ENCODE measurements at places on chromosomes 7 and 10.

DNA sequence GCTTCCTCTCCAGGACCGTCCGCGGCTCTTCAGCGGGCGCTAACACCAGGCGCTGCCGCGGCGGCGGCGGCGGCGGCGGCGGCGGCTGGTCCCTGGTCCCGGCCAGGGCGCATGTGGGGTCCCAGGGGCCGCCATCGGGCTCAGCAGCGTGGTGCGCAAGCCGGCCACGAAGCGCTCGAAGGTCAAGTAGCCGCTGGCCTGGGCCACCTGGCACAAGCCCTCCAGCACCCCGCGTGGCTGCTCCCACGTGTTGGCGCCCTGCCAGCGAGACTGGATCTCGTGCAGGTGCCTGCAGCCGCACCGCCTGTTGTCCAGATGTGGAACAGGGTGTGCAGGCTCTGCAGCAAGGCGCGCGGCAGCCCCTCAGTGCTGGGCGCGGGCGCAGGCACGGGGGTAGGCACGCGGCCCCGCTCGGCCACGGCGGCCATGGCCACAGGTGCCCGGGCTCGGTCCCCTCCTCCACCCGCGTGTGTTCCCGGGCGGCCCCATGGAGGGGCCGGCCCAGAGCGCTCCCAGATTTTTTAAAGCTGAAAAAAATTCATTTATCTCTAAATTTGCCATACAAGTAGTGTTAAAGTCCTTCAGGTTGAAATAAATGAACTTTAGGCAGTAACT, 884.2 kb upstream of the ZNF722 start:
- DNase-seq, result no peak

DNA sequence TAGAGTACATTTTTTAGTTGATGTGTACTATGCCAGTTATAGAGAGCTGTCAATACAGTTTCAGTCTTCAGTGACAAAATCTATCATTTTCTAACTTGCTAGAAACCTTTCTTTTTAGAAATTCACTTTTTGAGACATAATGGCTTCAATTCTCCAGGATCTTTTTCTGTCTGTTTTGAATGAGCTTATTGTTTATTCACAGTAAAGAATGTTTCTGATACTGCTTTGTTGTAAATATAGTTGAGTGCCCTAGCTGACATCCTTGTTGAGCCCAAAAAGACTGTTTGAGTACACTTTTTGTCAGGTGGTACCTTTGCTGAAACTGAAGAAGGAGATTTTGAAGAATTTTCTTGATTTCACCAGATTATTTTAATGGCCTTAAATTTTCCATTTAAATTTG, 139.9 kb downstream of the PPP1R9A start:
- DNase-seq, result no peak

DNA sequence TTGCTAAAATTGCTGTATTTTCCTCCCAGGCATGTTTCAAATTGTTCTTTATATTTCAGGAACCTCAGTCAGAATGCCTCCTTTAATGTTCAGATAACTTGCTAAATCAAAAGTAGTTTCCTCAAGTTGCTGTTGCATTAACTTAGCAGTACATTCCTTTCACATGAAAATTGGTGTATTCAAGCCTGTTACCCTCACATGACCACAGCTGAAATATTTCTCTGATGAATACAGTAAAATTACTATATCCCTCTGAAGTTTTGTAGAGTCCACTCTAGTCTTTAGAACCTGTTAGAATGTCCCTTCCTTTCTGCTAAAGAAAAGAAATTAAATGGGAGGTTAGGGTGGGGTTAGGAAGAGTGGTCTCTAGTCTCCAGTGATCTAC, 24.5 kb upstream of the C1GALT1 start:
- no peak for DNase-seq

GRCh38 chr10:108911814-108912541, 1011.3 kb downstream of the XPNPEP1 start:
- peak; percentile 98 for DNase-seq

DNA sequence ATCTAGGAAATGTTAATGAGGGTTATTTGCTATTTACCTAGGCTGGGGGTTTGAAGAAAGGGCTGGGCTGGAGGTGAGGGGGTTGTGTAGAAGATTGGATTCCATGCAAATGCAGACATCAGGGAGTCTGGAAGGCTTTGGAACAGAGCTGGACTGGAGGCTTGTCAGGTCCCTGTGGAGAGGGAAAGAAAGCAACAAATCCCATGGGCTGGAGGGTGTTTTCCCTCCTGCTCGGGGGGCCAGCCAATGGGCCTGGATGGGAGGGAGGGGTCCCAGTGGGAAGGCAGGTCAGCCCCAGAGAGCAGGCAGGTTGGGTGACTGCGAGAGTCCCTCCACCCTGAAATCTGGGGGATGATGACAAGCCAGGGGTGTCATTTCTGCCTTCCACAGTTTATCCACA, 431.8 kb downstream of the RPS24 start:
- DNase-seq, result no peak

- DNase-seq, result no peak
Observed at GRCh38 chr7:152072421-152072820, 46.9 kb downstream of the GALNT11 start.

DNA sequence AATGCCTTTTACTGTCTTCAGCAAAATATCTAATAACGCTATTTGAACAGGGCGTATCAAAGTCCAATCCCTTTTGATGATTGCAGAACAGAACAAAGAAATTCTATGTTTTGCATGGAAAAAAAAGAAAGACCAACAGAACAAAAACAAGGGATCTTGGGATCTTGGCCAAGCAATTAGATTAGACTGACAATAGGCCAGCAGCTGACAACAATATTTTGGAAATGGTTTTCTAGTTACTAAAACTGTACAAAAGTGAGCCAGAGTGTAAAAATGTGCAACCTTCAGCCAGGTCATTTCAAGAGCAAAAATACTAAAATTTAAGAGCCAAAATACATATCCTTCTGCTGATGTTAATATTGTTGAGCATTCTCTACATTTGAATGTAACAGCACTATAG, 716.5 kb upstream of the KCND2 start:
- DNase-seq, result no peak

- DNase-seq, result peak; percentile 17
Observed at GRCh38 chr10:86287966-86288579, 78.5 kb downstream of the GRID1 start.

GRCh38 chr10:126203746-126204145, 184.5 kb downstream of the ADAM12 start:
- DNase-seq, result no peak

DNA sequence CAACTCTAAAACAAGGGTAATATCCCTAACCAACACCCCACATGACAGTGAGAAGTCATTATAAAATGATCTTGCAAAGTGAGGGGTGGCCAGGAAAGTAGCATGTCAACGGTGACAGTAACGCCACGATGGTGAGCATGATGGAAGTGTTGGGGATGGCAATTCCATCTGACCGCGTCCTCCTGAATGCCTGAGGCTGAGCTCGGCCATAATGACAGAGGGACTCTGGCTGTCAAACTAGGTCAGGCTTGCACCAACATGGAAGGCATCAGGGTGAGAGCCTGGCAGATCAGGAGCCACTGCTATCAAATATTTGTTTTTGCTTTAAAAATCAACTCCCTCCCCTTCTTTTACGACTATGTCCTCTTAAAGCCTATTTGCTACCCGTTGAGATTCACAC, 55.7 kb upstream of the EFCAB10 start:
- no peak for DNase-seq

- DNase-seq, result no peak
Observed at GRCh38 chr7:11589251-11589650, 242.7 kb downstream of the THSD7A start.

DNA sequence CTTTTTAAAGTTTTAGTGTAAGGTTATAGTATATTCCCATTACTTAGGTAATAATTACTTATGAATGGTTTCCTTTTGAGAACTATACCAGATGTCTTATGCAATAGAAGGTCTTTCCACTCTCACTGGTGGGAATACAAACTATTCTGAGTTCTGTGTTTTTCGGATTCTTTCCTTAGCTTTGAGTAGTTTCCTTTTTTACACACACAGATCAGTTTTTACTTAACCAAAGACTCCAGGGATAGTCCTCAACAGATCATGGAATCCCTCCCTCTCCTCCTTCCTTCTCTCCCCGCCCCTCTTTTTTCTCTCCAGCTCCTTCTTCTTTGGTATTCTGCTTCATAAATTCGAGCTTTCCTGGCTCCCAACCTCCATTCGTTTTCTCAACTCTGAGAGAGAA, 13.3 kb downstream of the COPG2 start:
- DNase-seq, result no peak

- DNase-seq, result peak; percentile 35
Observed at GRCh38 chr10:34644224-34644623, 170.9 kb downstream of the PARD3 start.

DNA sequence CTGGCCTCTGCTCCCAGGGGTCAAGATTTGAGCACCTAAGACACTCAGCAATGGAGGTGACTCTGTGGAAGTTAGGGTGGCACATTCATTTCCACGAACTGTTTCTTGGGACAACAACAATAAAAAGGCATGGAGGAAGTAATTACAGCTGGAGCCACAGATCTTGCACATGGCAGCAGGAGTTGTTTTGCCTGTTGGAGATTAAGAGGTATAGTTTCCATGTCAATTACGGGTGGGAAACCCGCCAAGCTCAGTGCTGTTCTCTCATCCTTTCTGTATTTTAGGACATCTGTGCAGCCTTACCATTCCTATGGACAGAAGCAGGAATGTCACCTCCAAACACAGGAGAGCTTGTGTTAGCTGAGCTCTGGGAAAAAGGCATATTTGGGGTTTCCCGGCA, 201.2 kb downstream of the SNX10 start:
- DNase-seq, result no peak

DNA sequence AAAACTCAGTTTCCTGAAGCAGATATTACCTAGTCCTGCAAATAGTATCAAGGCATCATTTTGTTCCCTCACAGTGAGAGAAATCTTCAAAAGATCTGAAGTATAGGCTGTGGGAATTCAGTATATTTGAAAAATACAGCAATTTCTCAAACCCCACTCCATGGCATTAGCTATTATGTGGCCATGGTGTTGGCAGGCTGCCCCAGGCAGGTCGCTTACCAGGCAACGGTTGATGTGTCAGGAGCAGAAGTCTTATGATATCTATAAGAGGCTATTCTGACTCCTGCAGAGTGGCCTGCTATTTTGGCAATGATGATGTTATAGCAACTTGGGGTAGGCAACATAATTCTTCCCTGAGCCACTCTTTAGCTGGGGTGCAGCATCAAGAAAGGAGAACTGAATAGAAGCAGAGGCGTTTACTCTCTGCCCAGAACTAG, 187.9 kb downstream of the PLXDC2 start:
- no peak for DNase-seq

DNA sequence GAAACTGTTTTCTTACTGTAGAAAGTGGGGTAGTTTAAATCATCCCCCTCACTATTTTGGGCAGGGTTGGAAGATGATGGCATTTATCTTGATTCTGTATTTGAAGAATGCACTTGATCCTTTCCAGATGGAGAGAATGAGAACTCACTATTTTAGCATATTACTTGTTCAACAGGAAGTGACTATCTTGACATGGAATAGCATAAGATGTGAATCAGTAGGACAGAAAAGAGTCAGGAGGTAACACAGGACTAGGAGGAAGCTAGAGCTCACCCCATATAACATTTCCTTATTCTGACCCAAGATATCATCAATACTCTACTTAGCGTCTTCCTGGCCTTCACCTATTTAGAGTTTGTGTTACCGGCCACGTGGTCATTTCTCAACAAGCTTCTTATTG, 400.2 kb downstream of the PHTF2 start:
- DNase-seq, result no peak

- peak; percentile 39 for DNase-seq
Observed at GRCh38 chr10:34687434-34688210, 127.5 kb downstream of the PARD3 start.

DNA sequence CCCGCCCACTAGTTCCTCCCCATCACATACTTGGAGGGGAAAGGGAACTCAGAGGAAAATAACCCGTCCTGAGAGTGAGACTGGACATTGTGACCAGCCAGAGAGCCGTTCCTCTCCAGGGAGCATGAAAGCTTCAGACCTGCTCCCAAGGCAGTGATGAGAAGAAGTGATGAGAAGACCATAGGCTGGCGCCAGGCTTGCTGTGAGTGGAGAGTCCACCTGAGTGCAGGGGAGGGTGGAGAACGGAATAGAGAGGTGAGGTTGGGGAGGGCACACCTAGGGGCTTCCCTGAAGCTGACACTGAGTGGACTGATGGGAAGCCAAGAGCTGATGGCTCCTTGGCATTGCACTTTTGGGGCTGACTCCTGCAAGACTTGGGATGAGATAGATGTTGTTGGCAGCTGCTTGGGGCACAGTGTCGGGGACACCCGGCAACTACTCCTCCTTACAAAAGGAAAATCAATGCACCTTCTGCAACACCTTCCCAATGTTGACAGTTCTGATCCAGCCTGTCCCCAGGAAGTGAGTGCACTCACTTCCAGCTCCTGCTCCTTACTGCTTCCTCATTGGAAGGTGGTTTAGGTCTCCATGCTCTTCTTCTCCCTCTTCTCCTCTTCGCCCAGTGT, 79.4 kb downstream of the EMX2 start:
- no peak for DNase-seq

DNA sequence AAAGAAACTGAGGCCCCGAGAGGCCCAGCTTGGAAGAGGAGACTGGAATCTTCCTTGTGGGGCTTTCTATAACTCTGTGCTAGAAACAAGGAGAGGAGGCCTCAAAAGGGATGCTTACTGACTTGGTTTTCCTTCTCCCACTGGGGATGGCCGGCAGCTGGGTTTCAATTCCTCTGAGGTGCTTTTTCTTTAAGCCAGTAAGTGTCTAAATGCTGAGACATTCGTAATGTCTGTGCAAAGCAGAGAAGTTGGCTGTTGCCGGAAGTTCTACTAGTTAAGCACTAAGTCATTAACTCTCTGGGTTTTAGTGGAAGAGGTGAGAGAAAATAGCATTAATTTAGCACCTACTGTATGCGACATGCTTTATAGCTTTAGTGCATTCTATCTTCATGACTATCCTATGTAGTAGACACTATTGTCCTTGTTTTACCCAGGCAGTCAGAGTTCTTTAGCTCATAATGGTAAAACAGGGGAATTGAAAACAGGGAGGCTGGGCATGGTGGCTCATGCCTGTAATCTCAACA, 135.2 kb downstream of the RGS10 start:
- DNase-seq, result no peak

- peak; percentile 50 for DNase-seq
Observed at GRCh38 chr7:79308192-79308591, 145.3 kb downstream of the MAGI2 start.

GRCh38 chr7:158976468-158976848, 120.1 kb downstream of the DYNC2I1 start:
- peak; percentile 79 for DNase-seq

- no peak for DNase-seq
Observed at GRCh38 chr7:130276796-130277762, 10.4 kb downstream of the CPA2 start.
